ENCODE measurements at places on chromosomes 4 and X.
A peak's percentile ranks its signal among the peaks of the same experiment; 100 is the strongest.

DNA sequence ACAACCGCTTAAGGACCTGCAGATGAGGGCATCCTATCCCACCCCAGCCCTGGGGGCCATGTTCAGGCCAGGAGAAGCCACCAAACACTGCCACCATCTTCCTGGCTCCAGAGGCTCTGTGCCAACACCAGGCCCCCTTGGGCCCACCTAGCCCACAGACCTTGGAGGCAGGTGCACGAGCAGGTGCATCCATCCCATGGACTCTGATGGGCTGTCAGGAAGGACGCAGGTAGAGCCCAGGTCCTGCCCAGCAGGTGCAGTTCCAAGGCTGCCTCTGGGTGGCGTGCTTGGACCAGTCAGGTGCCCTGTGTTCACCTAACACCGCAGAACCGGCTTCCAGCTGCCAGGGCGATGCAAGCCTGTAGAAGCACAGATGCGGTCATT lies 22.8 kb upstream of the PDE6B start:
- DNase-seq, result peak; percentile 84

DNA sequence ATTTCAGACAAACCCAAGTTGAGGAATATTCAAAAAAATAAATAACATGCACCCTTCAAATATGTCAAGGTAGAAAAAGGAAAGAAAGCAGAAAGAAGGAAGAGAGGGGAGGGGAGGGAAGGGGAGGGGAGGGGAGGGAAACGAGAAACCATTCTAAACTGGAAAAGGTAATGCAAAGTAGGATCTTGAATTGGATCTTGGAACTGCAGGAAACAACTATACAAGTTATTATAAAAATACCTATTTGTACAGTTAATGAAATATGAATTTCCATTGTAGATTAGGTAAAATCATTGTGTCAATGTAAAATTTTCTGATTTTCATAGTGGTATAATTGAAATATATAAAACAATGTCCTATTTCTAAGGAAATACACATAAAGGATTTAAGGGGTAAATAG lies 668.4 kb downstream of the FAT4 start:
- DNase-seq, result no peak

DNA sequence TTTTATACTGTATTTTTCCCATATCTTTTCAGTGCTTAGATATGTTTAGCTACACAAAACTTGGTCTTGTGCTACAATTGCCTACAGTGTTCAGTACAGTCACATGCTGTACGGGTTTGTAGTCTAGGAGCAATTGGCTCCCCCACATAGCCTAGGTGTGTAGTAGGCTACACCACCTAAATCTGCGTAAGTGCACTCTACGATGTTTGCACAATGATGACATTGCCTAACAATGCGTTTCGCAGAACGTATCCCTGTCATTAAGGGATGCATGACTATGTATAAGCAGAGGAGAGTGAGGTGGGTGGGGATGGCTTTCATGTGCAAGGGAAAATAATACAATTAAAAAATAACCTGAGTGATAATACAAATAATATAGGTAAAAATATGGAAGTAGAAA lies 131.4 kb downstream of the GBA3 start:
- DNase-seq, result no peak

GRCh38 chrX:53262918-53263394 lies 18.4 kb downstream of the IQSEC2 start:
- no peak for DNase-seq

DNA sequence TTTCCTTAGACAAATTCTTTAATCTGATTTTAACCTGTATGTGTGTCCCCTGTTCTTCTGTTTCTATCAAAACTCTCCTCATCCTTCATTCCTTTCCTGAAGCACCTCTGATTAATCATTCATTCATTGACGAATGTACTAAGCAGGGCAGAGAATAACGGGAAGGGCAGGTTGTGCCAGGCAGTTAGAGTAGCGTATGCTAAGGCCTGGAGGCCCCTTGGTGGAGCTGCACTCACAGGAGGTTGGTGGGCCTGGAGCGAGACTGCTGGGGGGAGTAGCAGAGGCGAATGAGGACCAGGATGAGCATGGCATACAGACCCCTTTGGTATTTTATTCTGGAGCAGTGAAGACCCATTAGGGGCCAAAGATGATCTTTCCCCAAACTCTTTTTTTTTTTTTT lies 22.5 kb downstream of the PTTG2 start:
- no peak for DNase-seq

Measured in stimulated activated CD4-positive, alpha-beta T cell treated with anti-CD3 and anti-CD28 coated beads, Interleukin-2, amount 100 ng/mL, for 24 hours (primary cell).